Central memory CD4-positive, alpha-beta T cell (primary cell): ENCODE measurements at places on chromosomes 7 and 10.

- DNase-seq = no peak
Measured at GRCh38 chr10:43707770-43708169, 59.1 kb upstream of the ZNF32 start.

GRCh38 chr7:151276666-151277590, 28.4 kb upstream of the SMARCD3 start:
- DNase-seq = peak; percentile 48

GRCh38 chr7:44290252-44290620, 35.2 kb downstream of the CAMK2B start:
- no peak for DNase-seq

DNA sequence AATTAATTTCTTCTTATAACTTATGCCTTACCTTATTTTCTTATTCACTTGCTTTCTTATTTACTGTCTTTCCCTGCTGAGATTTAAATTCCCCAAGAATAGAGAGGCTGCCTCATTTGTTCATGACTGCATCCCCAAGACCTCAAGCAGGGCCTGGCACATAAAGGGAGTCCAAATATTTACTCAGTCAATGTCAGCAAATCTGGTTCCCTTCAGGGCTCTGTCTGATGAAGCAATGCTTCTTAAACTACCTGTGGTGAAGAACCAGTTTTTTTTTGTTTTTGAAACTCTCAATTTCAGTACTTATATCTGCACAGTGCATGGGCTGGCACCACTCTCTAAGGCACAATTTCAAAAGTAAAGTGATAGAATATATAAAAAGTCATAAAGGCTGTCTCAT, 4.7 kb downstream of the ZNF239 start:
- no peak for DNase-seq

- DNase-seq = no peak
Measured at GRCh38 chr7:135664046-135664589, 1.8 kb downstream of the STMP1 start.

DNA sequence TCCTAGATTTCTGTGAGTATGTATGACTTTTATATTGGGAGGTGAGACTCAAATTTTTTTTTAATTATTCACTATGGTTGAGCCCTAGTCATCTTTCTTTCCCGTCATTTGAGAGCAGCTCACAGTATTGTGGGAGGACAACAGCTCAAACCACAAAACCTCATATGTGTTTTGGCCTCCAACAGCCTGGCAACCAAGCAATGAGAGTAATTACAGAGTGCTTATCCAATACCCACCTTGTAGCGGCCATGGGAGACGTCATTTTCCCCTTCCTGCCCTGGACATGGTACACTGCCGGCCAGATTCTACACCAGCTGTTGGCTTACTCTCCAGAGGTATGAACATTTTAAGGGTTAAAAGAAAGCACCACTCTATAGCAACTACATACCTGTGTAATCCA, 49.1 kb downstream of the DOCK4 start:
- DNase-seq = no peak

GRCh38 chr10:117186832-117187615, 10.3 kb upstream of the KCNK18 start:
- DNase-seq = no peak

DNA sequence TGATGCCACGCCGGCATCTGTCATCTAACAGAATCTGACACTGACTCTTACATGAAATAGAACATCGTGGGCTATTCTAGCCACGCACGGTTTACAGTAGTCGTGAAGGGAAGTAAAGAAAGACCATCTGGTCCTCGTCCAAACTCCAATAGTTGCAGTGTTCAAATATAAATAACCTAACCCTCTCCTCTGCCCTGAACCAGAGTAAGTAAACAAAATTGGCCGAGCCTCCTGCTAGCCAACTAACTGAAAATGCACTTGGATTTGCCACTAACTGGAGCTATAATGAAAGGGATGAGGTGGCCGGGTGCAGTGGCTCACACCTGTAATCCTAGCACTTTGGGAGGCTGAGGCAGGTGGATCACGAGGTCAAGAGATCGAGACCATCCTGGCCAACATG, 29.5 kb upstream of the ZC3HAV1L start:
- DNase-seq = no peak

DNA sequence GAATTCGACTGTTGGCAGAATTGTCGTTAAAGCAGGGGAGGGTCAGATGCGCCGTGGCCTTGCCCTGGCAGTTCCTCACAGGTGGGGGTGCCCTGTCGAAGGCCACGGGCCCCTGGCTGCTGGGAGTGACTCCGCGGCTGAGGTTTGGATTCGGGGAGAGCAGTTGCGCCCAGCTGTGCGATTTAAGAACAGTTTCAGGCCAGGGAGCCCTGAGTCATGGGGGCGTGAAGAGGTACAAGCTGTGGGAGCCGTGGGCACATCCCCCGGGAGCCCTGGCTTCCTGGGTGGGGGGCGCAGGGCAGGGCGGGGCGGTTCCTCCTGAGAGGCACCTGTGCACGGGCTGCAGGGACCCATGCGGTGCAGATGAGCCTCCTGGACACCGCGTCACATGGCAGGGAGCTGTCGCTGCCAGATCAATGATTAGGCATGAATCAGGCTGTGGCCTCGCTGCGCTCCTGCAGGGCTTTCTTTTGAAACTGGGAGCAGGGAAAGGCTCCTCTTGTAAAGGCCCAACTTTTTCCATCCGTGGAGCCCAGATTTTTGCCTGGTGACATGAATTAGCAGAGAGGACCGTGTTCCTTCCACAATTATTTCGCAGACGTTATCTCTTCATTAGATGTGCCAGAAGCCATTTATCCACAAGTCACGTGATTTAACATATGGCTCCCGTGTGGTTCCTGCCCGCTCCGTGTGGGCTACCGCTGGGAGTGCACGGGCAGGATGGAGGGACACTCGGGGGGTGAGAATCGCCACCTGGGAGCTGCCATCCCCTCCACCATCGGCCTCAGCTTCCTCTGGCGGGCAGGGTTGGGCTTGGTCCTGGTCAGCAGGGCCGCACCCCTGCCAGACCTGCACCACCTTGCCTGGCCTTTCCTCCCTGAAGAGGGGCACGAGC, 918 bp downstream of the PWWP2B start:
- peak; percentile 27 for DNase-seq

DNA sequence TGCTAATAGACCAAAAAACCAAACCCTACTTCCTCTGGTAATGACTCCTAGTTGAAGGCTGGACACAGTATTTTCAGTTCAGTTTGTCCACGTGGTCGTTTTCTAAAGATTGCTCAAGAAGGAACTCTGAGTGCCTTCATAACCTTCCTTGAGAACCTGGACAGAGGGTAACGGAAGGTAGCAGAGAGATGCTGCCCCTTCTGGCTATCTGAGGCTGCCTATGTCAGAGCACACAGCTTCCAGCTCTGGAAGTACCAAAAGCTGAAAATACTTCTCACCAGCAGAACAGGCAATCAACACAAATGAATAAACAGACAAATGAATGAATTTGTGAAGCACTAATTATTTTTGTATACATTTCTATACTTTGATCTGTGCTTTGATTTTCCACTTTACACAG, 85.2 kb downstream of the AMPH start:
- no peak for DNase-seq

GRCh38 chr7:78406531-78406930, 608.0 kb downstream of the PHTF2 start:
- DNase-seq = no peak

DNA sequence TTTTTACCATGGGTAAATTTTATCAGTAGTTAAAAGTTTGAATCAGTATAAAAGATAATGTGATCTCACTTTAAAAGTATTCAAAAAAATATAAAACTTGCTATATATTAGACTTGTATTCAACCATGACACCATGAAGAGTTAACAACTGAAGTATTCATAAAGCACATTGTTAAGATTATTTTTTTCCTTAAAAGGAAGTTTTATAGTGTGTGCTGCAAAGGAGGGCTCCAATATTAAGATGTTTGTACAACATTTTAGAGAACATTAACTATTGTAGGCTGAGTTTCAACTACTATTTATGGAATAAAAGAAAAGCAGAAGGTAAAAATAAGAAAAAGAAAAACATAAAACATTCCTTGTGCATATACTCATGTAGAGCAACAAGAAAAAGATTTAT, 24.5 kb upstream of the CUBN start:
- no peak for DNase-seq

DNA sequence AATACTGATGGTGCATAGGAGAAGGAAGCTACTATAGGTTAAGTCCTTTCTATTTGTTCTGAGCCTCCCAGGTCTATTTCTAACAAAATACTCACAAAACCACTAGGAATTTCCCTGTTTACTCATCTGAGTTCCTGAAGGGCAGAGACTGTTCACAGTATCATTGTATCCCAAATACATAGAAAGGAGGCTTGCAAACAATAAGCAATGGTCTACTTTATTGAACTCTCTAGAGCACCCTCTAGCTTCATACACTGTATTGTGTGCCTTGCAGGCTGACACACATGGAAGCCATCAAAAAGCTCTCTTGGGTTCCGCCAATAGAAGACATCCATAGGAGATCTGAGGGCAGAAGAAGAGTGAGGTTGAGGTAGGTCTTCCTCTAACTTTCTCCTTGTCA, 826.1 kb downstream of the GRM8 start:
- DNase-seq = no peak

DNA sequence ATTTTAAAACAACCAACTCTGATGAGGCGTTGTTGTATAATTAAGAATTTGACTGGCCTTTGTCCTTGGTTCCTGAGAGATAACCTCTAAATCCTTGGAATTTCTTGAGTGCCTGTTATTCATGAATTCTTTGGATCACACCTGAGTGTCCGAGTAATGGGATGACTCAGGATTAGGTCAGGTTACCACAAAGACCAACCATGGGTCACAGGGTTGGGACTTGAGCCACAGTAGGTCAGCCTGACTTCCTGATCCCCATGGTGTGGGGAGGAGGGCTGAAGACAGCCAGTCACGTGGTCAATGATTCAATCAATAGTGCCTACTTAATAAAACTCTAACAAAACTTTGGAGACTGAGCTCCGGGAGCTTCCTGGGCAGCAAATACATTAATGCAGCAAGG, 192.5 kb downstream of the GFRA1 start:
- DNase-seq = no peak

GRCh38 chr10:90999512-91000172, 78.8 kb upstream of the ANKRD1 start:
- DNase-seq = no peak

- no peak for DNase-seq
Measured at GRCh38 chr10:119705434-119705831, 20.4 kb upstream of the INPP5F start.

DNA sequence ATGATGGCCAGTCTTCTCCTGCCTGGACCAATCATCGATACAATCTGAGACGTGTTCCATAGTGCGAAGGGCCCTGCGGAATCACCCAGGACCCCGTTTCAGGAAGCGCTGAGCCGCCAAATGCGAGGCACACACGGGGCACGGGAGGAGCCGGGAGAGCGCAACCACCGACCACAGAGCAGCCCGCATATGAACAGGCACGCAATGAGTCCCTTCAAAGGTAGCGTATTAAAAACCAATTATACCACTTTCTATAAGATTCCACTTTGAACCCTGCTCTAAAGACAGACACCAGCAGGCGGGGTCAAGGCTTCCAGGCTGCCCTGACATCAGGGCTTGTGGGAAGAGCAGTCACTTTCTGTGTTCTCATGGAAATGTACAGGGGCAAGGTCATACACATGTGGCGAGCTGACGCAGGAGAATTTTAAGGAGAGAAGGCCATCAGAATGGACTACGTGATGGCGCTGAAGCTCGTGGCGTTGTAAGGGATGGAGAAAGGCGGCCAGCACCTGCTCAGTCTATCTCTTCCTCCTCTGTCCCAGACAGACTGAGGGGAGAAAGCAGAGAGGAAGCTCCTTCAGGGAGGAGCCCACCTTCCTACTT, 46.2 kb downstream of the AMZ1 start:
- DNase-seq = no peak

GRCh38 chr7:108351729-108352131, 104.5 kb downstream of the NRCAM start:
- DNase-seq = no peak

- DNase-seq = no peak
Measured at GRCh38 chr7:92987538-92987937, 130.2 kb downstream of the SAMD9 start.
